ENCODE measurements at places on chromosomes 13 and 19.

DNA sequence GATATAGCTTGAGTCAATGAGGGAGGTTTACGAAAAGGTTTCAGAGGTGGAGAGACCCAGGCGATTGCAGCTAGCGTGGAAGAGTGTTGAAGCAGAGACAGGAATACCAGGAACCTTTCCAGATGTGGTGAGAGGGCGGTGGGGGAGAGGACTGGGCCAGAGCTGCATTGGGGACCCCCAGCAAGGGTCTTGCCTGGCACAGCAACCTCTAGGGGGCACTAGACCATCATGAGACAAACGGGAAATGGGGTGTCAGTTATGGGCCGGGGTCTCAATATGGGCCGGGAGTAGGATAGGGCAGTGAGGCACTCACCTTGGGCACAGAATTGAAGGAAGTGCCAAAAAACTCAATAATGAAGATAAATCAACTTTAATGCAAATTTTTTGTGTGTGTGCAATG is 2.1 kb upstream of the LRP3 start:
- DNase-seq = no peak

GRCh38 chr19:29887442-29887855 is 54.6 kb upstream of the URI1 start:
- DNase-seq = no peak

DNA sequence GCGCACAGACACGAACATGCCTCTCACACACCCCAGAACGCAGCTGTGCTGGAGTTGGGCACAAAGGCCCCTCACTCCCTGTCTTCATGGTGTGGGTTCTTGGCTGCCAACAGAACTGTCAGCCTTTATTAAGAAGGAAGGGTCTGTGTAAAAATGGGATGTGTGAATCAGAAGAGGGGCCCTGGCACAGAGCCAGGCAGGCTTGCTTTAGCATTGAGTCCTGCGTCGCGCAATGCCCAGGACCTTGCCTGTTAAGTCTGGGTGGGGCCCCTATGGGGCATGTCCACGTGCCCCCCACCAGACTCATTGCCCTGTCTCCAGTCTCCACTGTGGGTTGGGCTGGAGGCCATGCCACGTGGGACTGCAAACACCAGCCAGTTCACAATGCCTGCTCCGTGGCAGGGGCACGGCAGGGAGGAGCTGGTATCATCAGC is 84.8 kb downstream of the SLC7A1 start:
- DNase-seq = no peak

GRCh38 chr13:82947191-82947621 is 935.1 kb downstream of the SLITRK1 start:
- no peak for DNase-seq

GRCh38 chr13:63351533-63351932 is 1935.9 kb upstream of the PCDH20 start:
- no peak for DNase-seq

GRCh38 chr19:49214701-49215100 is 57.1 kb downstream of the TRPM4 start:
- no peak for DNase-seq

- DNase-seq = no peak
These were observed 437.9 kb downstream of the KLF5 start for GRCh38 chr13:73496711-73497110.

- no peak for DNase-seq
These were observed 199.7 kb upstream of the STARD13 start for GRCh38 chr13:33485247-33485646.

DNA sequence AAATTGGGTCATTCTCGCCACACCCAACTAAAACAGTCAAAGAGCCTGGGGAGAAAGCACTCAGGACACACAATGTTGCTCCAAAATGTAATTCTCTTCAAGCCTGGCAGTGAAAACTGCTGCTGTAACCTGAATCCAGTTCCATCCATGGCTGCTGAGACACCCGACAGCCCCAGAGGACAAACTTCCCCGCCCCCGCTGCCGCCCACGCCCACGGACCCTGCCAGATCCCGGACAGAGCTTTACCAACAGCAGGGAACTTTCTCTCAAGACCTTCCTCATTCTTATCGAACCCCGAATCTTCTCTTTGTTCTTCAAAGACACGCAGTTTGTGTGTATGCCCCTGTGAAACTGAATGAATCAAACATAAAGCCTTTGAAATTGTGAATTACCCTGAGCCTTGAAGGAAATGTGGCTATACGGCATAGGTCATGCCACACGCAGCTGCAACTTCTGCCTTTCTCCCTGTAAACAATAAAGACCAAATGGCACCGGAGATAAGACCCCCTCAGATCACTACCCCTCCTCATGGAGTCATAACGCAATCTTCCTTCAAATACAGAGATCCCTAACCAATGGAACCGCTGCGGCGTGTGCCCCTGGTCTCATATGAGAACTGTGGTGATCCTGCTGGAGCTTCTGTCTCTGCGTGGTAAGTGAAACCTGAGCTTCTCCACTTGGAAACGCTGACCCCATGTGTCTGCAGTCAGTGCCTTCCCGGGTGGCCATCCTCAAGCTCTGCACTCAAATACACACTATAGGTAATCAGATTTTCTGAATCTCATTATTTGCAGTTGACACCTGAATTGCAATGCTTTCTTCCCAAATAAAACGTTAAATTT is 4.8 kb upstream of the LAMP1 start:
- DNase-seq = no peak

GRCh38 chr13:113652404-113653263 is 5.4 kb downstream of the ATP4B start:
- DNase-seq = no peak

DNA sequence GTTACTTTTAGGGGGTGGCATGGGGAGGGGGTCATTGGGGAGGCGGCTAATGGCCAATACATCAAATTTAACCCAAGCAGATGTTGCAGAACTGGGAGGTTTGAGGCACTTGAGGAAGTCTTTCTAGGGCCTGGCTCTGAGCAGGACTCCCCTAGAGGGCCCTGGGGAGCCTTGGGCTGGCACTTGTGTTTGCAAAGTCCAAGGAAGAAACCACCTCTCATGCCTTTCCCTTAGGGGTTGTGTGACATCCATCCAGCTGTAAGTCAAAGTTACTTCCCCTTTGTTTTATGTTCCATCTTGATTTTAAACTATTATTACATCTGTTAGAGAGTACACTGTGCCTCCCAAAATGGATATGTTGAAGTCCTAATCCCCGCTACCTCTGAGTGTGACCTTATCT is 159.9 kb downstream of the KATNAL1 start:
- no peak for DNase-seq

DNA sequence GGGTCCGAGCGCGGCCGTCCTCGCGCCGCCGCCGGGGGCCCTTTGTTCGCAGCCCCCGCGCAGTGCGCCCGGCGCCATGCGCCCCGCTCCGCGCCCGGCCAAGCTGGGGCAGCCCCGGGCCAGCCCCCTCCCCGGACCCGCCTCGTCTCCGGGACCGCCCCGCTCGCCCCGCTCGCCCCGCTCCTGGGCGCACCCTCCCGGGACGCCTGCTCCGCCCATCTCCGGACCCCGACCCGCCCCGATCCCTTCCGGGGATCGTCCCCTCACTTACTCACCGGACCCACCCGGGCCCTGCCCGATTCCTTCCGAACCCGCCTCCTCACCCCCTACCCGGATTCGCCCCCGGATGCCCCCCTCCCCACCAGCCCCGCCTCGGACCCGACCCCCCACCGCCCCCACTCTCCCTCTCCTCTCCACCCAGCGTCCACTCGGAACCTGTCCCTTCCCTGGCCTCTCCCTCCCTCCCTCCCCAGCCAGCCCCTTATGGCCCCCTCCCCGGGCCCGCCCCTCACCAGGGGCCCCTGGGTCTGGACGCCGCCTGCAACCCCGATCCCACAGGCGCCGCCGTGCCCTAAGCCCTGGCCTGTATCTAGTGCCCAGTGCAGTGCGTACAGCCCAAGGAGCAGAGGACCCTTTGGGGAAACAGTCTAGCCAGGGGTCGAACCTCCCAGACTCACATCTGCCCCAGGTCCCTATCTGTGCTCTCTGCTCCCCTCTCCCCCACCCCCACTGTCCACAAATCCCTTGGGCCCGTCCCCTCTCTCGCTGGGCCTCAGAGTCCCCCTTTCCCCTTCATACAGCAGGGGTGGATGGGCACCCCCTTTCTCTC is at the start of gene CPAMD8:
Gene CPAMD8 (minus strand): TSS at position 105 of the 829 bp plus-strand sequence. CDS start 168 bp downstream, outside the sequence.
- DNase-seq = no peak

DNA sequence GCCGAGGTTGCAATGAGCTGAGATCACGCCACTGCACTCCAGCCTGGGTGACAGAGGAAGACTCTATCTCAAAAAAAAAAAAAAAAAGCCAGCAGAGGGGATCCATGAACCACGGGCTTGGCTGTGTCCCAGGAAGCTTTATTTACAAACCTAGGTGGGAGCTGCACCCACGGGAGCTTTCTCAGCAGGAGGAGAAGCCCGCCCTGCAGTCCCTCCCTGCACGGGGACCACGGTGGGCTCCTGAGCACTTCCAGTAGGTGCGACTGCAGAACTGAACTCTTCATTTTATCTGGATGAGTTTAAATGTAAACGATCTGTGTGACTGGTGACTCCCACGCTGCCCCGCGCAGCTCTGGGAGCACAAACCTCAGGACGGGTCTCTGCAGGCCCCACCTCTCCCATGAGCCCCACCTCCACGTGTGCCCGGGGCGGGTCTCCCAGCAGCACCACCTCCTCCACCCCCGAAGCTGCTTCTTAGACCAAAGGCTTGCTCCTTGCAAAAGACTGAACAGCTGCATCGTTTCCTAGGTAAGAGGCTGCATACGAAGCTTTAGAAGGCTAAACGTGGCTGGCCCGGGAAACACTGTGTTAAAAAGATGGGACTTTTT is 66.4 kb downstream of the SPACA7 start:
- DNase-seq = no peak

DNA sequence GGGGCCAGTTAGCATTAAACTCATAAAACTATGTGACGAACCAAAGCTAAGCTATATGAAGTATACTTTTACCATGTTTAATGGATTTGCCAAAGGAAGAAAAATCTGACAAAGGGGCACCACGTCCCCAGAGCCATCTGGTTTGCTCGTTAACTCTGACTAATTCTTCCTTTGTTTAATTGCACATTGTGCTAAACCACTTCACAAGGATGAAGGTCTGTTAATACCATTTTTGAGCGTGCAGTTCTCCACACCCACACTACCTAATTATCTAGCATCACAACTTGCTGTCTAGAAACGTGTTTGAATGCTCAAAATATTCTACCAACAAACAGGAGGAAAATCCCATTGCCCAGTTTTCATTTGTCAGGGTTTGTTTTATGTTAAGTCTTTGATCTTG is 74.8 kb downstream of the COL4A1 start:
- no peak for DNase-seq

DNA sequence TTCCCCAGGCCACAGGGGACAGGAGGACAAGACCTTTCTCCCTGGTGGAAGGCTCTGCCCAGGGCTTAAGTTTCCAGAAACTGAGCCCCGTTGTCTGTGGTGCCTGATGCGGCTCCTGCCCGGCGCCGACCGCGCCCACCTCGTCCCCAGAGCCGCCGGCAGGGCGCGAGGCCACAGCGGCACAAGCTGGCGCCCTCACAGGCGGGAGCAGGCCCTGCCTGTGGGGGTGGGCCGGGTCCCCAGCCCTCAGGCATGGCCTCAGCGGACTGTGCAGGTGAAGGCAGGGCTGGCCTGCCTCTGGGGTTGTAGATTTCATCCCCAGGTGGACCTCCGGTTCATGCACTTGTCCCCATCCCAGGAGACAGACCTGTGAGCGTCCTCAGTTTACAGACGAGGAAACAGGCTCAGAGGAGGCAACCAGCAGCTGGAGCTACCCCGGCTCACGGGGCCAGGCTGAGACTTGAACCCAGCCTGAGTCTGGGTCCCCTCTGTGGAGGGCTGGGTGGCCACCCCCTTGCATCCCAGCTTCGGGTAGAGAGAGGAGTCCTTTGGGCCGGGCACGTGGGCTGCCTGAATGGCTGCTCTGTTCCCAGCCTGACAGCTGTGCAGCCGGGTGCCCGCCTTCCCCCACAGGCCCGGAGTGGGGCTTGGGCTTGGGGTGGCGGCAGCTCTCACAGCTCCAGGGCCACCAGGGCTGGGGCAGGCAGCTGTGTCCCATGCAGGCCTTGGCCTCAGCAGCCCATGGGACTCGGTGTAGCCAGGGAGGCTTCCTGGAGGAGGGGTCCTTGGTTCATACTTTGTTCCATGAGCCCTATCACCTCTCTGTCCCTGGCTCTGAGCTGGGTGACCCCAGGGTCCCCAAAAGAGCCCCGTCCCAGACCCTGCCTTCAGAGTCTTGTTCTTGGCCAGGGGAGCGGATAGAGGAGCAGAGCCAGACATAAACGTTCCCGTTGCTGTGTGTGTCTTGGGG is 26.8 kb downstream of the PIAS4 start:
- no peak for DNase-seq

- DNase-seq = no peak
These were observed 74.2 kb downstream of the TRPC4 start for GRCh38 chr13:37795326-37795725.

- no peak for DNase-seq
These were observed 80.0 kb upstream of the PCDH20 start for GRCh38 chr13:61495648-61496047.

DNA sequence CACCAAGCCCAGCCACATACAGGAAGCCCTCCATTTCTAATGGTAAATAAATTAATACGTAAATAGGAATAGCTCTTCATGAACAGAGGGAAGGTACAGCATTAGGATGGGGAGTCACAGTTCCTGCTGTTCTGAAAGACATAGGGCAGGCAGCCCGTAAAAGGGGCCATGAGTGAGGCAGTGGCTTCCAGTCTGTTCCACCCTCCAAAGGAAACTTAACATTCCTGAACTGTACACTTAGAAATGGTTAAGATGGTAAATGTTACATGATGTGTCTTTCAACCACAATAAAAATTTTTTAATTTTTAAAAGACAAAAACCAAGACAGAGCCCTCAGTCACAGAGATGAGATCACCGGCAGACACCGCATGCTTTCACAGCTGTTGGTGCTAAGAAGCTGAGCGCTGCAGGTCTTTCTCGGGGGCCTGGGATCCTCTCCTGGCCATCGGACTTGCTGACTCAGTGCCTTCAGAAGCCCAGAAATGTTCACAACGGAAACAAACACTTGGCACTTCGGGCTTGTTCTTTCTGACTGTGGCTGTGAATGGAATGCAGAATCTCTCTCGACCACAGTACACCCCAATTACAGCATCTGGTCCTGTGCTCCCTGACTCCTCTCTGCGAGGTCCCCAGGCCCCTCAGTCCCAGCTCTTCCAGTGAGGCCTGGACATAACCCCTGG is 36.4 kb downstream of the EPS15L1 start:
- DNase-seq = no peak

GRCh38 chr13:98706446-98707110 is 45.9 kb downstream of the SLC15A1 start:
- no peak for DNase-seq

DNA sequence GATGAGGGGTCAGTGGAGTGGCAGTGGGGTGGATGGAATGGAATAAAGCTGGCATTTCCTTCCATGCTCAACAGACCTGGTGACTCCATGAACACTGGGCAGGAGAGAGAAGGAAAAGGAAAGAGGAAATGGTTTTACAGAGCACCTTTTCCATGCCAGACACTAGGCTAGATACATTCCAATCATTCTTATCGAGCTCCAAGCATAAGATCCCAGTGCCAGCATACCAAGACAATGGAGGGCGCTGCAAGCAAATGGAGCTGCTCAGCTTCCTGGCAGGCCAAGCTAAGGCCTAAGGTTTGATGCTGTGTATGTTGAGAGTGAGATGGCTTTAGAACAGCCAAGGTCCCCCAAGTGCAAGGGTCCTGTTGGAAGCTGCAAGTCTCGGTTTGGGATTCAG is 113.2 kb downstream of the HSPH1 start:
- DNase-seq = no peak

GRCh38 chr13:78753435-78753834 is 94.5 kb upstream of the OBI1 start:
- DNase-seq = no peak

GRCh38 chr19:17303167-17303939 is at the start of gene ABHD8:
ABHD8 (minus strand) TSS chr19:17303425; CDS start chr19:17301616, 1,809 bp downstream.
- peak; percentile 68 for DNase-seq
